ENCODE measurements at places on chromosomes 4 and X. TPM values are rescaled to one million over a fixed set of nuclear protein-coding genes. Genes with fewer than 3 reads are reported as not detected.

- DNase-seq: no peak
Measured at GRCh38 chrX:150239946-150240642, 123.0 kb upstream of the MAMLD1 start.

The HPSE gene
- 0.90 TPM for total RNA-seq

DNA sequence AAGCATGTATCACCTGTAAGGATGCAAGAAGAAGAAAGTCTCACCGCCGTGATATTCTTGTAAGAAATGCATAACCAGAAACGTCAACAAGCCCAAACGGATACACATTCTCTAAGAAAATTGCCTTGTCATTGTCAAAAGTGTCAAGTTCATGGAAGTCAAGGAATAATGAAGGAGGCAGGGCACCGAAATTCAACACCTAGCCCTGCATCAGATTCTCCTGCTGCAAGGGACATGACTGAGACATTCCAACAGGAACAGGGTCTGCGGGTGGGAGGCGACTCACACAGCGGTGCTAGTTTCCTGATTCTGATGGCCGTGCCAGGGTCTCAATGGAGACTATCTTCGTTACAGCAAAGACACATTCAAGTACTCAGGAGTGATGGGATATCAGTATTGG, 26.7 kb downstream of the IRF2 start:
- DNase-seq: no peak

The HTN1 gene
- not detected for total RNA-seq

DNA sequence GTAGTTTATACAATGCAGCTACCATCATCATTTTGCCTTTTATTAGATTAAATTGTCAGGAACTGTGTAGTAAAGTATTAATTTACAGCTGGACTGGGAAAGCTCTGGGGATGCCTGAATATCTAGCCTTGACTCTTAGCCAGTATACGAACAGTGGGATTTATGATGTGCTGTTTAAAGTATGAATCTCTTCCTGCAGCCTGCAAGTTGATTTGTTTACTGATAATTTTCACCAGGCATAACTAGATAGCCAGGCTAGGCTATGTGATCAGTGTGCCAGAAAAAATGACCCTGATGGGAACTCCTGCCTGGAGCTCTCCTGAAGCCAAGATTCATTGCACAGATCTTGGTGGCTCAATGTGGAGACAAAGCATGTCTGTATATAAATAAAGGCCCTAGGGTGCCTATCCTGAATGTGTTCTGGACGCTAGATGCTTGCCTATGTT, 119.2 kb downstream of the SCLT1 start:
- DNase-seq: peak; percentile 3

DNA sequence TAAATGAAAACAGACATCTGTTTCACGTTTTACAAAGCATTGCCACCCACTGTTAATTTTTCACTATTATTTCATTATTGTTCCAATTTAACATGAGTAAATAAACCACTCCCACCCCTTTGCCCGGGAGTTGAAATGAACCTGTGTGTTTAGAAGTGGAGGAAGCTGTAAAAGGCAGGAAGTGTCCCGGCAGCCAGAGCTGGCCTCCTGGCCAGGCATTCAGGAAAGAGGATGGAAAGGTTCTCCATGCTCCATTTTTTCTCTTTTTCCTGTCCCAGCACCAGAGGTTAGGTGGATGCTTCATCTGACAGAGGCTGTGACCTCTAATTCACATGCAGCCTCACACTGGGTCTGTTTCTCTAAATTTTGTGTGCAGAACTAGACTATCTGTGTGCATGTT, 55.5 kb upstream of the LNX1 start:
- DNase-seq: no peak

DNA sequence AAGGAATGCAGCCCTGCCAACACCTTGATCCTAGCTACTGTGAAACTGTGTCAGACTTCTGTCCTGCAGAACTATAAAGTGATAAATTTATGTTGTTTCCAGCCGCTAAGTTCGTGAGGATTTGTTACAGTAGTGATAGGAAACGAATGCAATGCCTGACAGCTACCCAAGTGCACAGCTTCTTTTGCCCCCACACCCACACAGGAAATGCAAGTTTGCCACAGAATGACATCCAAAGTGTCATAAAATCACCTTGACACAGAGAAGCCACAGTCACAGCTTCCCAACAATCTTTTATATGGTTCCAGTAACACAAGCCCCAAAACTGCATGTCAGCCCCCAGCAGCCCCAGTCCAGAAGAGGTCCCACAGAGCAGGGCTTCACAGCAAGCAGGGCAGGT, 216.9 kb upstream of the S100G start:
- no peak for DNase-seq

DNA sequence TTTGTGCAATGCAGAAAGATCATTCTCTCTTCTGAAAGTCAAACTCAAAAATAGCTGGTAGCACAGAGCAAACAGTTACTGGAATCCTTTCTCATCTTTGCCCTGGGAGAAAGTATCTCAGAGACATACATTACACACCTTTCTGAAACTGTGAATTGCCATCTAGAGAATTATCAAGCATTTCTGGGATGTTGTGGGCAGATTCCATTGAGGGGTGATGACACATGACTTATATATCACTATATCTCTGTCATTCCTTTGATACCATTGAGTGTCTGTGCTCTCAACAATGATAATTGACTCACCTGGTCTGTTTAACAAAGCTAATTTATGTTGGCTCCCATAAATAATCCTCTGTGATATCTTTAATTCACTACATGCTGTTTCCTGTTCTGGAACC, 13.0 kb downstream of the SLIT2 start:
- no peak for DNase-seq

DNA sequence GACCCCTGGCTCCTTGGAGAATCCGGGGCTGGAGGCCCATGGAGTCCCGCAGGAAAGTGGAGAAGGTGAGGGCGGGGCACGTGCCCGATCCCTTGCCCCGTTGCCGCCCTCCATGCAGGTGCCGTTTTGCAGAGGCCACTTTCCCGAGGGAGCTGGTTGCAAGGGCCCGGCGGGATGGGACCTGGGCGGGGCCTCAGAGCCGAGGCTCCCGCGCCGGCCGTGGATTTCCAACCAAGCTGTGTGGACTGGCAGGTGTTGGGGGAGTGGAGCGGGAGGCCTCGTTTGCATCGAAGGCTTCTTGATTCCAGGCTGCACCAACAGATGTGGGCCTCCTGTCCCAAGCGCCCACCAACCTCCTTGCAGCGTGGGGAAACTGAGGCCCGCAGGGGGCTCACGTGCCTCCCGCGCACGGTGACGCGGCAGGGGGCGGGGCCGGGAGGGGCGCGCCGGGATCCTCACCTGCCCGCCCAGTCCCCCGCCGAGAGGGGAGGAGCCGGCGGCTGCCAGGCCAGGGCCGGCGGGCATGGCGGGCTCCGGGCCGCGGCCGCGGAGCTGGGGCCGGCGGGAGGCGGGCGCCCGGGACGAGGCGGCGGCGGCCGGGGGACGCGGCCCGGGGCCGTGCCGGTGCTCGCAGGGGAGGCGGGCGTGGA, 24.9 kb downstream of the SH3BP2 start:
- no peak for DNase-seq

GRCh38 chrX:147675819-147676218, 235.9 kb upstream of the FMR1 start:
- no peak for DNase-seq

- DNase-seq: no peak
Measured at GRCh38 chr4:77188498-77189220, 31.7 kb downstream of the CCNG2 start.

All from urinary bladder (tissue), 4 donors.